ENCODE measurements at places on chromosomes 12 and 14.

DNA sequence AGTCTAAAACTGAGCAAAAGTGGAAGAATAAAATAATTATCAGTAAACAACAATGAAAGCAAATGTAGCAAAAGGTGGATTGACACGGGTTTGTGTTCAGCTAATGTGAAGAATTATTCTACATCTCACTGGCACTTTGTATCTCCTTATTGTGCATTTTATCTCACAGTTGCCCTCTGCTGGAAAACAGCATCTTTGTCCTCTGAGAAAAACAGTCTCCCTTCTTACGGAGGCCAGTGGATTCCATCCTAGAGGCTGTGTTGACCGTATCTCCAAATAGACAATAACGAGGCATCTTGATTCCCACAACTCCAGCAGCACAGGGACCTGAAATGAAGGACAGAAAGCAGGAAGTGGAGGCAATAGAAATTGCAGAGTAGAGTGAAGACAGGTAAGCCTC is 51.3 kb upstream of the PLBD1 start:
- DNase-seq, result no peak

- DNase-seq, result no peak
Measured at GRCh38 chr14:20684662-20685456, 499 bp downstream of the RNASE4 start.

DNA sequence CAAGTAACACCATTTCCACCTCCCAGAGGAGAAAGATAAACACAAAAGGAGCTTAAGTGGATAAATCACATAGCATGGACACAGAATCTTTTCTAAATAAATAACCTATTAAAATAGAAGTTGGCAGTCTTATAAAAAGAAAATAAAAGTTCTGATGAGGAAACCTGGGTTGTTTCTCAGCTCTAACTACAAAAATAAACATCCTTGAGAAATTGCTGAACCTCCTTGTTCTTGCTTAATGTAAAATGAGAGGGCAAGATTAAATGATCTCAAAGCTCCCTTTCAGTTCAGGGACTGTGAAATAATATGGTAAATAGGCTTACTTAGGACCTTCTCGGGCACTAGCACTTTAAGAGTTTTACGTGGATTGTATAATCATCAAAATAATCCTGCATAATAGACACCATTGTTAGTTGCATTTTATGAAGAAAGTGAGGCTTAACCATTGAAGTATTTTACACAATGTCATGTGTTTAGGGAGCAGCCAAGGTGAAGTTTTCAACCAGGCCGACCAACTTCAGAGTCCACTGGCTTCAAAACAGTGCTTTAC is 214.0 kb upstream of the NOVA1 start:
- DNase-seq, result no peak

GRCh38 chr14:81402123-81402495 is 2.0 kb upstream of the STON2 start:
- DNase-seq, result no peak

GRCh38 chr12:3040663-3041544 is 36.3 kb upstream of the TSPAN9 start:
- no peak for DNase-seq

- DNase-seq, result no peak
Measured at GRCh38 chr12:51528852-51529650, 62.0 kb upstream of the SCN8A start.

- no peak for DNase-seq
Measured at GRCh38 chr12:121223292-121224285, 13.7 kb downstream of the P2RX4 start.

- no peak for DNase-seq
Measured at GRCh38 chr14:95830386-95830785, 46.2 kb upstream of the TUNAR start.

GRCh38 chr12:132343294-132344004 is 14.1 kb upstream of the GALNT9 start:
- no peak for DNase-seq

- DNase-seq, result no peak
Measured at GRCh38 chr14:102591372-102591943, 991 bp upstream of the RCOR1 start.

- DNase-seq, result no peak
Measured at GRCh38 chr12:75631831-75632230, 120.4 kb upstream of the KRR1 start.

DNA sequence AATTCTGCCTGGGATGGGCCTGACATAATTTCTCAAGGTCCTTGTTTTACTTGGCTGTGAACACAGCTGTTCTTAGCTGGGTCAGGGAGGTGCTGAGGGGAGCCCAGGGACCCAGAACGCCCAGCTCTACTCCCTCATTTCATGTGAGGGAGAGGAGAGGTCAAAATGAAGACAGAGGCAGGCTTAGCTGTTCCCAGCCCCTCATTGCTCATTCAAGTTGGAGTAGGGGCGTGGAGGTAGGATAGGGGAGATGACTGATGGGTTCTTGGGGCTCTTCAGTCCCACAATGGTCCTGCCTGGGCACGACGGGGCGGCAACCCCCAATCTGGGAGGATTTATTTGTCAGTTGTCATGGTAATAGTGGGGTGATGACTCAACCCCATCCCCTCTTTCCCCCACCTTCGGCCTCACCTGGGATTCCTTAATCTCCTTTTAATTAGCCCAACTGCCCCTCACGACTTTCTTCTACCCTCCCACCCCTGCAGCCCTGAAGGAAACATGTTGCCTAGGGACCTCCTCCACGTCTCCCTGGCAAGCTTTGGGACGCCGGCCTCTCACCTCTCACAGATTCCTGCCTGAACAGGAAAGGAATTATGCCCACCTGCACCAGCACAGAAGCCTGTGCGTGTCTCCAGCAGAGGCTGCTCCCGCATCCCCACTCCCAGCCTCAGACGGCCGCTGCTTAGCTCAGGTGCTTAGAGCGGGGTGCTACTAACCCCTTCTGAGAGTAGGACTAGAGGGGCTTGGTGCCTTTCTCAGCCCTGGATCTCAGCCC is 10.2 kb downstream of the SPRYD3 start:
- DNase-seq, result no peak

DNA sequence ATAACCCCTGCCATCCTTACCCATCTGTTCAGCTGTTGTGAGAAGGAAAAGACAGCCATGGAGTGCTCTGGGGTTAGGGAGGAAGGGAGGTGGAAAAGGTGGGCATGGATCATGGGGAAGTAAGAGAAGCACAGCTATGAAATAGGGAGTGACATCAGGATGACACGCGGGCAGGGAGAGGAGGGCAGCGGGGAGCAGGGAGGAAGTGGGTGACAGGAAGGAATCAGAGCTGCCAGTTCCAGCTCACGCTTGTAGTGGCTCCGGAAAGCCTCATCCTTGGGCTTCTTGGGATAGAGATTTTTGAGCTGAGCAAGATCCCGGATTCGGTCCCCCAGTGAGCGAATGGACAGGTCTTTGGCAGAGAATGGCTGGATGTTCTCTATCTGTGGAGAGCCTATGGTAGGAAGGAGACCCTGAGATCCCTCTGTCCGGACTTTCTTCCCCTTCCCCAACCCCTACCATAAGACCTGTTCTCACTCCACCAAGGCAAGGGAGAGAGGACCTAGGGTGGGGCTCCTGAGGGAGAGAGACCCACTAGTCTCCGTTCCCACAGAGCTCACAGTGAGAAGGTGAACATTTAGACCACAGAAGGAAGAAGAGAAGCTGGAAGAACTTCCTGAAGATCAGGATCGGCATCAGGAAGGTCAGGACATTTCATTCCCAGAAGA is 10.3 kb downstream of the NAB2 start:
- DNase-seq, result no peak

DNA sequence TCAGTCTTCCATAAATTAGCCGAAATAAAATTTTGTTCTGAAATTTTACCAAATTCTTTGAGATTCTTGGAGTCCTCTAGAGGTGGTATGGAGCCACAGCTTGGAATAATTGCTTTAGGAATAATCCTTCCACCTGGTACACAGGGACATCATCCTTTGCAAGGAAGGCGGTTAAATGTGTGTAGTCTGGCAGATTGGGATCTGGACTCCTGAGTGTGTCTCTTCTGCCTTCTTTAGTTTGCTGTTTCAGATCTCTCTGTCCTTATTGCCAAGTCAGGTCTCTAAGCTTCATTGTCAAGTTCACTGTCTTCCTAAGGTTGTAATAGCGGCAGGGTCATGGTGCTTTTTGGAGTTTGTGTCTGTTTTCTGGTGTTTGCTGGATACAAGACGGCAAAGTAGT is 393.9 kb upstream of the RGS6 start:
- no peak for DNase-seq

GRCh38 chr12:48013287-48013686 is 9.0 kb upstream of the COL2A1 start:
- no peak for DNase-seq

- no peak for DNase-seq
Measured at GRCh38 chr14:102774391-102775153, 2.7 kb upstream of the TRAF3 start.

GRCh38 chr12:64946132-64946829 is 121.8 kb downstream of the TBC1D30 start:
- DNase-seq, result no peak

- no peak for DNase-seq
Measured at GRCh38 chr12:101892794-101893193, 15.4 kb downstream of the DRAM1 start.

DNA sequence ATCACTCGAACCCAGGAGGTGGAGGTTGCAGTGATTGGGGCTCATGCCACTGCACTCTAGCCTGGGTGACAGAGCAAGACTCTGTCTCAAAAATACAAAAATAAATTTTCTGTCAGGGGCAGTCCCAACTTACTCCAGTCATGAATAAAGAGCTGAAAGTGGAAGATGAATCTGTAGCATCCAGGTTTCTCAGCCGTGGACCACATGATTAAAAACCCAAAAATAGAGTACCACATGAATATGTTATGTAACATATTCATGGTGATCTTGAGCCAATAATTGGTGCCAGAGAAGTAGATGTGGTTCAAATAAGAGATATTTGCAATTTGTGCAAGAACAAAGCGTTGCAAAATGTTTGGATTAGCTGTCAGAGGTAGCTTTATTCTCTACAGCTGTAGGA is 23.1 kb downstream of the SPIC start:
- DNase-seq, result no peak

DNA sequence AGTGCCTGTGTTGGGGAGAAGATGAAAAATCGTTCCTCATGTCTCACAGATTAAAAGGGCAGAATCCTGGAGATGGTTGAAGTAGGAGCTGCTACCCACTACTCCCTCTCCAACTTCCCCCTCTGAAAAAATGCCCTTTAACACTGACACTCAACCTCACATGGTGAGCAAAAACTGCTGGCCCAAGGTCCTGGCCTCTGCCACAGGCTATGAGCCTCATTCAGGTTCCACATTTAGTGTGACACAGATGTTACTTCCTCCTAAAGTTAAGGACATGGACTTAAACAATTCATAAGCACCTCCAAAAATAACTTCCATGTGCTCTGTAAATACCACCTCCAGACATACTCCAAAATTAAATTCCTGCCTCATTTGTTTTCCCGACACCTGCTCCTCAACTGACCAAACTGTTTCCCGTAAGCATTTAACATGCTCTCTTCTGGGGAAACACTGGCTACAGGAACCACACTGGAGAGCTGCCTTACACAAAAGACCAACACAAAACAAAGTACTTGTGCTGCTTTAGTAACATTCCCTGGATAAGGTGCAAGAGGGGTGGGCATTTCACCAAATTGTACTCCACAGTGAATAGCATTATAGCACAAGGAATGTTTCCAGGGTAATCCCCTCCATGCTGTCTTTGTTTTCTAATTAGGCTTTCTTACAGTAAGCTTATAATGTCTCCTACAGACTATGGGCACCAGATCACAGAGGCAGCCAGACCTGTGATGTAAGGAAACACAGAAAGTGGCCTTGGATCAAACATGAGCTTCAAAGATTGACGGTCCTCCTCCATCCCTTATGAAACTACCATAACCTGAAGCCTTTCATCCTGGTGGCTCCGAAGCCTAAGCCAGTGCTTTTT is 57.0 kb downstream of the PHLDA1 start:
- DNase-seq, result no peak

- no peak for DNase-seq
Measured at GRCh38 chr12:3698218-3698974, 54.5 kb downstream of the CRACR2A start.

GRCh38 chr12:125125271-125125670 is 60.0 kb downstream of the AACS start:
- DNase-seq, result no peak

DNA sequence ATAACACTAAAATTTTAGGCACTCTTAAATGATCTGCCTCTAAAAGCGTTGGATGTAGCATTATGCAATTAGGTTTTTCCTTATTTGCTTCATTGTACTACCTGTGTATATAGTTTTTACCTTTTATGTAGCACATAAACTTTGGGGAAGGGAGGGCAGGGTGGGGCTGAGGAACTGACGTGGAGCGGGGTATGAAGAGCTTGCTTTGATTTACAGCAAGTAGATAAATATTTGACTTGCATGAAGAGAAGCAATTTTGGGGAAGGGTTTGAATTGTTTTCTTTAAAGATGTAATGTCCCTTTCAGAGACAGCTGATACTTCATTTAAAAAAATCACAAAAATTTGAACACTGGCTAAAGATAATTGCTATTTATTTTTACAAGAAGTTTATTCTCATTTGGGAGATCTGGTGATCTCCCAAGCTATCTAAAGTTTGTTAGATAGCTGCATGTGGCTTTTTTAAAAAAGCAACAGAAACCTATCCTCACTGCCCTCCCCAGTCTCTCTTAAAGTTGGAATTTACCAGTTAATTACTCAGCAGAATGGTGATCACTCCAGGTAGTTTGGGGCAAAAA is 4.1 kb downstream of the CDKN1B start:
- DNase-seq, result no peak

DNA sequence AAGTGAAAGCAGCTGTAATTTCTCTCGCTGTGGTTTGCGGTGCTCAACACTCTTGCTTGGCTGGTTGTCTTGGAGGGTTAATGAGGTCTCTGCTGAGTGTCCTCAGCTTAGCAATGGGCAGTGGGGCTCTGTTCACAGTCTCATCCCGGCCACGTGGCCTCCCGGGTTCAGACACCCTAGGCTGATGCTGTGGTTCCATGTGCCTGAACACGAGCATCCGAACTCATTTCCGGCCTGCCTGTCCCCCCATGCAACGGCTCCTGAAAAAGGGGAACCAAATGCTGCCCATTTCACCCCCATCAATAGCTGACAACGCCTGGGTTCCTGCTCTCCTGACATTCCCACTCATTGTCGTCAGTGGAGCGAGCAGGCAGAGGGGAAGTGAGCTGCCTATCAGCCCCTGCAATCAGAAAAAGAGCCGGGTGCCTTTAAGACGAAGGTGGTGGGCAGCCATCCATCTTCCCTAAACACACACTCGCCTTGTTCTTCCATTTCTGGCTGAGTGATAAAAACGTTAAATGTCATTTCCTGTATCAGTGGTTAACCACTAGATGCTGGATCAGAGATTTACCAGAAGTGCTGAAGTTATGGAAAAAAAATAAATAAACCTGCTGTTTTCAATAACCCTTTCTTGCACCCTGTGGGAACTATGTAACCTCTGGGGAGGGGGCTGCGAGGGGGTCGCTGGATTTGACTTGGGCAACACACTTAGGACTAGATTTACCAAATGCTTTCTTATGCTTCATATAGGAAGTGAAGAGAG is 60.3 kb upstream of the BCL2L14 start:
- no peak for DNase-seq

DNA sequence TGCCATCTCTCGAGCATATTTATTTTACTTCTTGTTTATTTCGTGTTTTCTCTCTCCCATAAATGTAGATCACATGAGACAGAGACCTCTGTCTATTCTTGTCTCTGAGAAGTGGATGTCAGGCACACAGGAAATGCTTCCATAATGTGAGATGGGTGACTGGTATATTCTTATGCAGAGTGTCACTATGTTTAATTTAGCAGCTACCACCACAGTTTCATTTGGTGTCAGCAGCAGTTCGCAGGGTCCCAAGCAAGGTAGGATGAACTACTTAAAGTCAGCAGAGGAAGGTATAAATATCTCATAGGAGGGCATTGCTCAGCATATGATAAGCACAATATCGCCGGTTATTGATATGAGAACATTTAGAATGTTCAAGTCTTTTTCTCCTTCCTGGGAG is 180.9 kb upstream of the CNTN1 start:
- no peak for DNase-seq
